ENCODE measurements at places on chromosomes 16 and 17. TPM values are rescaled to one million over a fixed set of nuclear protein-coding genes. Genes with fewer than 3 reads are reported as not detected.

DNA sequence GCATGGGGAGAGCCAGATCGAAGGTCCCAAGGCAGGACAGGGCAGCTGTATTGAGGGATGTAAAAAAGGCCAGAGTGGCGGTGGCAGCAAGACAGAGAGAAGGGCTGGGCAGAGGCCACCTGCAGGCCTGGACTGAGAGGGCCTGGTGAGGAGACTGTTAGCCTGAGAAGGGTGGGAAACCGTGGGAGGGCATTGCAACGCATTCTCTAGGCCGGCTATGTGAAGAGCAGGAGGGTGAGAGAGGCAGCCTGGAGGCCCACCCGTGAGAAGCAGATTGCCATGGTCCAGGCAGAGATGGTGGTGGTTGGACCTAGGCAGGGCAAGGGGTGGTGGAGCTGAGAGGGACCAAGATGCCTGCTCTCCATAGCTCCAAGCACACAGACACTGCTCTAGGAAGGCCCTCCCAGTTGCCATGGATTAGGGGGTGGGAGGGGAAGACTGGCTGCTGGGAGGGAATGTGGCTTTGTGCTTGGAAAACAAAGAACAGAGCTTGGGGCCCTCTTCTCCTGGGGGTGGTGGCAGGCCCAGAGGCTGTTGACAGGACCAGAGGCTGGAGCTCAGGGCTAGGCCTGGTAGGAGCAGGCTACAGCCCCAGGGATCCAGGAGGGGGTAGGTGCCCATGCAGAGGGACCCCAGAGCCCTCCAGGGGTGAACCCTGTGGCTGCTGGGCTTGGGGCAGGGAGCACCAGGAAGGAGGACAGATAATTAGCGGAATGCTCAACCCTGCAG, 12.4 kb upstream of the TCAP start:
- H3K27ac ChIP-seq, result no peak overlapping the region
- H3K36me3 ChIP-seq, result no peaks in the 10 kb centered on the region
- DNase-seq, result no peak
- no peaks in the 10 kb centered on the region for H3K27me3 ChIP-seq
- H3K4me3 ChIP-seq, result no peak overlapping the region

SHISA9 gene
- total RNA-seq, result 0.47 TPM

CEP295NL gene
- 1.7 TPM for total RNA-seq

GRCh38 chr16:54503856-54504219, 217.3 kb upstream of the IRX3 start:
- no peak overlapping the region for H3K4me3 ChIP-seq
- H3K27ac ChIP-seq, result no peak overlapping the region
- no peak for DNase-seq
- no peaks in the 10 kb centered on the region for H3K36me3 ChIP-seq
- H3K27me3 ChIP-seq, result no peaks in the 10 kb centered on the region

GRCh38 chr16:89761304-89761922, 40.1 kb downstream of the ZNF276 start:
- DNase-seq, result no peak
- H3K4me3 ChIP-seq, result no peak overlapping the region
- H3K27me3 ChIP-seq, result no peaks in the 10 kb centered on the region
- H3K27ac ChIP-seq, result no peak overlapping the region
- no peaks in the 10 kb centered on the region for H3K4me1 ChIP-seq
- no peaks in the 10 kb centered on the region for H3K36me3 ChIP-seq

- H3K36me3 ChIP-seq, result no peaks in the 10 kb centered on the region
- no peak for DNase-seq
- no peak overlapping the region for H3K27ac ChIP-seq
- H3K27me3 ChIP-seq, result no peaks in the 10 kb centered on the region
- no peak overlapping the region for H3K4me3 ChIP-seq
Observed at GRCh38 chr17:46819906-46820351, 1.4 kb upstream of the WNT3 start.

GRCh38 chr17:72588961-72589360, 468.1 kb downstream of the SOX9 start:
- no peak overlapping the region for H3K4me3 ChIP-seq
- H3K4me1 ChIP-seq, result peaks cover 7% of the 10 kb centered on the region
- no peak overlapping the region for H3K27ac ChIP-seq
- no peaks in the 10 kb centered on the region for H3K27me3 ChIP-seq
- H3K36me3 ChIP-seq, result no peaks in the 10 kb centered on the region
- DNase-seq, result no peak

KCNJ16 gene
- 0.15 TPM for total RNA-seq

GRCh38 chr17:71842986-71843385, 277.8 kb upstream of the SOX9 start:
- DNase-seq, result no peak
- no peaks in the 10 kb centered on the region for H3K36me3 ChIP-seq
- H3K27ac ChIP-seq, result no peak overlapping the region
- H3K4me1 ChIP-seq, result no peaks in the 10 kb centered on the region
- H3K27me3 ChIP-seq, result no peaks in the 10 kb centered on the region

DNA sequence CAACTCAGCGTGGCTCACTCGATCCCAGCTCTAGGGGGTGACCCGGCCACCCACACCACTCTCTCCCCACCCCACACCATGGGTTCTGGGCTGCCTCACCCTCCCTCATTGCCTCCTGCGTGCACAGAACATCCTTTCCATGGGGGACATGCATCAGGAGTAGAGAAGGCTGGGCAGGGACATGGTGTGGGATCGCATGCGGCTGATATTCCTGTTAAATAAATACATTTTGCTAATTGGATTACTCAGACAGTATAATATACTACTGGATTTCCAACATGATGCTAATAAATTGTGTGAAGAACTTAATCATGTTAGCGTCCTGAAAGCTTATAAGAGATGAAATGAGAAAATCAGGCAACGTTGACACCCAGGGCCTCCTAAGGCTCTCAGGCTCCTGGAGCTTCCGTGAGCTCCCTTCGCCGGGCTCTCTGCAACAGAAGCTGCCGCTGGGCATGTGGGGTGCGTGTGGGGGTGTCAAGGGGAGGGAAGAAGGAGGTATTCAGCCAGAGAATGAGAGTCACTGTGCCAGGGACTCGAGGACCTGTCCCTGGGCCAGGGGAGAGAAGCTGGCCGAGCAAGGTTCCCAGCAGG, 173.1 kb upstream of the TNRC6C start:
- H3K36me3 ChIP-seq, result no peaks in the 10 kb centered on the region
- H3K4me3 ChIP-seq, result no peak overlapping the region
- H3K27me3 ChIP-seq, result no peaks in the 10 kb centered on the region

DNA sequence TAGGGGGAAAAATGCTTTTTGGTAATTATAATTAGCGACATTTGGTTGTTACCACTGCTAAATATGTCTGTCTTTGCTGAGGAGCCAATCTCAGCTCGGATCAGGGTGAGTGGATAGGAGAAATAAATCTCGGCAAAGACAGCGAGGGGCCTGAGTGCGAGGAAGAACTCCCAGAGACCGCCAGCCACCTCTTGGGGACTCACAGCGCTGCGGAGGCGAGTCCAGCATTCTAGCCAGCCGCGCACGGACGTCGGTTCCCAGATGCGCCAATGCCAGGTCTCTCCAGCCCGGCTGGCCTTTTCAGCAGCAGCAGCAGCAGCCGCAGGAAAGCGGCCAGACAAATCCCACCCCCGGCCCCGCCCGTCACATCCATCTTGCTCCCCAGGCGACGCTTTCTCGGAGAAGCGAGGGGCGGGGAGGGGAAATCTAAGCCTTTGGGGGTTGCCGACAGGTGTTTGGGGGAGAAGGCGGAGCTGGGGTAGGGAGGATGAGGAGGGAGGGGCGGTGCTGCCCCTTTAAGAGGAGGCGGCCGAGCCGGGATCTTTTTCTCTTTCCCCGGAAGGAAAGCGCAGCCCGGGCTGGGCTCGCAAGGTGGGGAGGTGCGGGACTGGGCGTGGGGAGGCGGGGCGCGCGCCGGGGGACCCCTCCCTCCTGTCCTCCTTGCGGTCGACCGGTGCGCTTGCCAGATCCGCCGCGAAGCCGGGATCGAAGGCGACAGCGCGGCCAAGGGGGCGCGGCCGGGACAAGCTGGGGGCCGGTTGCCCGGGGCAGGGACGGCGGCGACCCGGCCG, at the start of gene ITGA3:
Gene ITGA3 (plus strand): TSS at position 685 of the 791 bp plus-strand sequence. CDS start 330 bp downstream, outside the sequence.
- H3K27me3 ChIP-seq, result no peaks in the 10 kb centered on the region
- peak; percentile 76 for DNase-seq
- H3K27ac ChIP-seq, result peak within 1 kb of the TSS; percentile 66
- H3K4me3 ChIP-seq, result peak within 1 kb of the TSS; percentile 80
- H3K36me3 ChIP-seq, result no peaks in the 10 kb centered on the region

DNA sequence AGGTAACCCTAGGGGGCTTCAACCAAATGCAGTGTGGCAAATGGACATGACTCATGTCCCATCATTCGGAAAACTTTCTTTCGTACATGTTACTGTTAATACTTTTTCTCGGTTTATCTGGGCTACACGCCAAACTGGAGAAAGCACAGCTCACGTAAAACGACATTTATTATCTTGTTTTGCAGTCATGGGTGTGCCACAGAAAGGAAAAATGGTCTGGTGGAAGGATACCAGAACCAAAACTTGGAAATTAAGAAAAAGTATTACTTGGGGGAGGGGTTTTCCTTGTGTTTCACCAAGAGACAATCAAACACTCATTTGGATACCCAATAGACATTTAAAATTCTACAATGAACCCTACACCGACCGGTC, 23.6 kb downstream of the ALOX15B start:
- H3K4me3 ChIP-seq, result peak overlapping the region; percentile 0
- H3K36me3 ChIP-seq, result no peaks in the 10 kb centered on the region
- H3K4me1 ChIP-seq, result no peaks in the 10 kb centered on the region

GRCh38 chr17:76080768-76081287, 1.8 kb downstream of the ZACN start:
- no peaks in the 10 kb centered on the region for H3K27me3 ChIP-seq
- no peak overlapping the region for H3K27ac ChIP-seq
- no peak overlapping the region for H3K4me3 ChIP-seq
- peaks cover 13% of the 10 kb centered on the region for H3K4me1 ChIP-seq
- DNase-seq, result no peak

RIPOR1 gene
- 85.6 TPM for total RNA-seq

DNA sequence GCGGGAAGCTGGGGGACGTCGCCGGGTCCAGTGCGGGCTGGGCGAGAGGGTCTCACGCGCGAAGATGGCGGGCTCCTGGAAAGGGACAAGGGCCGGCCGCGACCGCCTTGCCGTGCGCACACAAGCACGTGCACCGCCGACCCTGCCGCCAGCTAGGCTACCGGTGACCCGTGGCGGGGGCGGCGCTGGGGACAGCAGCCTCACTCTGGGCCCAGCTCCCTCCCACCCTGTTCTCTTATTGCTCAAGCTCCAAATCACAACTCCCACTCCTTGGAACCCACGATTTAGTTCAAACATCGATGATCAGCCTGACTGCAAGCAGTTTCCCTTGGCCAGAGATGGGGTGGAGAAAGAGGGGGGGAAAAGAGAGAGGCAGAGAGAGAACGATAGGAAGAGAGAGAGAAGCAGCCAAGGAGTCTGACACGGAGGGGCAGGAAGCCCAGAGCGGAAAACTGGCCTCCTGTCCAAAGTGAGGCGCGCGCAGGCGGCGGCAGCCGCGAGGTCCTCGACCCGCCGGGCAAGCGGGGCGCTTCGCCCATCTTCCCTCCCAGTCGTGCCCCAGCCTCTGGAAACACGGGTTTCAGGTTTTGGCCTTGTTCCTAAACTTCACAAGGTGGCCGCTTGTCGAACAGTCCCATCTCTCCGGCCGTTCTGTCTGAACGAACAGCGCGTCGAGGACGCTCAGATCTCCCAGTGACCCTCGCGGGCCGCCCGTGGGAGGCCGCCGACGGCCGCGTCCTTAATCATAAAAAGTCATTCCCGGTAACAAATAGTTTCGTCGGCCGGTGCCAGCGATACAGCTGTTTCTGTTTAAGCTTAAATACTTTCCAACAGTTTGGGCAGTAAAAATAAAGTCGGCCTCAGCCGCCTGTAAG, 1.7 kb upstream of the CBX8 start:
- peaks cover 30% of the 10 kb centered on the region for H3K27me3 ChIP-seq
- H3K36me3 ChIP-seq, result no peaks in the 10 kb centered on the region
- H3K27ac ChIP-seq, result no peak overlapping the region
- peak overlapping the region; percentile 68 for H3K4me3 ChIP-seq
- peaks cover 15% of the 10 kb centered on the region for H3K4me1 ChIP-seq
- no peak for DNase-seq

- no peak for DNase-seq
- H3K36me3 ChIP-seq, result no peaks in the 10 kb centered on the region
- H3K27me3 ChIP-seq, result no peaks in the 10 kb centered on the region
- no peak overlapping the region for H3K27ac ChIP-seq
- no peak overlapping the region for H3K4me3 ChIP-seq
Observed at GRCh38 chr16:28838558-28838918, 7.6 kb downstream of the TUFM start.

- no peak overlapping the region for H3K4me3 ChIP-seq
- no peaks in the 10 kb centered on the region for H3K27me3 ChIP-seq
- H3K4me1 ChIP-seq, result peaks cover 46% of the 10 kb centered on the region
- peak overlapping the region; percentile 63 for H3K27ac ChIP-seq
Observed at GRCh38 chr17:77471984-77472461, 331.3 kb downstream of the SEC14L1 start.

GRCh38 chr16:48607056-48607825, 2.7 kb downstream of the N4BP1 start:
- H3K36me3 ChIP-seq, result no peaks in the 10 kb centered on the region
- no peak overlapping the region for H3K4me3 ChIP-seq
- H3K4me1 ChIP-seq, result peaks cover 27% of the 10 kb centered on the region
- no peak overlapping the region for H3K27ac ChIP-seq
- DNase-seq, result no peak

DNA sequence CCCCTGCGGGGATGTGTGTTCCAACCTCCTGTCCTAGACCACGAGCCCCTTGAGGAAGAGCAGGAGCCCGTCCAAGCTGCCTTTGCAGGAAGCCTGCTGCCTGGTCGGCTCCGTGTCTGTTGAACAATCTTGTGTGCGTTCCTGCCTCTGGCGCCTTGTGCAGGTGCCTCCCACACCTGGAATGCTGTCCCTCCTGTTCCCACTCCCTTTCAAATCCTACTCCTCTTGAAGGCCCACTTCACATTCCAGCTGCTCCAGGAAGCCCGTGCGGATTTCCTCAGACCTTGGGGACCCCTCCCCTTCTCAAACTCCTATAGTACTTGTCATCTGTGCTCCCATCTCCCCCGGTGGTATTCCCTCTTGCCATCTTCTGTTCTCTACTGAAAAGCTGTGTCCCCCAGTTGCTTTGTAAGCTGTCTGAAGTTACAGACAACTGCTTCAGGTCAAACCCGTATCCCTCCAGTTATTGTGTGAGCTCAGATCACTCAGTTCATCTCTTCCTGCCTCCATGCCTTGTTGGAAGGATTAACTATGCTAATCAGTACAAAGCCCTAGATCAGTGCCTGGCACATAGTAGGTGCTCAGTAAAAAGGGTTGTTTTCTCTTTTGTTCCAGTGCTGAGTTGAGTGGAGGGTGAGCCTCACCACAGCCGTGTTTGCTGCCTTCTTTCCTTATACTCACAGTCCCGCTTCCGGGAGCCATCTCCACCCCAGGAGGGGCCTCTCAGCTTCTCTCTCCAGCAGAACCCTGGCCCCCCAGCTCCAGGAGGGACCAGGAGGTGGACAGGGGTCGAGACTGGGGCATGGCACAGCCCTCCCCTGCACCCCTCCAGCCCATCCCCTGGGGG, 241.8 kb upstream of the CIBAR2 start:
- no peaks in the 10 kb centered on the region for H3K27me3 ChIP-seq
- no peaks in the 10 kb centered on the region for H3K36me3 ChIP-seq
- no peak overlapping the region for H3K4me3 ChIP-seq
- no peak for DNase-seq

NACA2 gene
- not detected for total RNA-seq

HAS3 gene
- total RNA-seq, result 1.8 TPM

KRT28 gene
- not detected for total RNA-seq

TMEM114 gene
- not detected for total RNA-seq

- no peaks in the 10 kb centered on the region for H3K27me3 ChIP-seq
- H3K36me3 ChIP-seq, result no peaks in the 10 kb centered on the region
- peak overlapping the region; percentile 93 for H3K27ac ChIP-seq
- peaks cover 22% of the 10 kb centered on the region for H3K4me1 ChIP-seq
- no peak for DNase-seq
- no peak overlapping the region for H3K4me3 ChIP-seq
Observed at GRCh38 chr17:19726631-19727376, 10.4 kb upstream of the SLC47A2 start.
